AG09309 (cell line): ENCODE measurements at places on chromosomes 5 and 9.
A peak's percentile ranks its signal among the peaks of the same experiment; 100 is the strongest.

DNA sequence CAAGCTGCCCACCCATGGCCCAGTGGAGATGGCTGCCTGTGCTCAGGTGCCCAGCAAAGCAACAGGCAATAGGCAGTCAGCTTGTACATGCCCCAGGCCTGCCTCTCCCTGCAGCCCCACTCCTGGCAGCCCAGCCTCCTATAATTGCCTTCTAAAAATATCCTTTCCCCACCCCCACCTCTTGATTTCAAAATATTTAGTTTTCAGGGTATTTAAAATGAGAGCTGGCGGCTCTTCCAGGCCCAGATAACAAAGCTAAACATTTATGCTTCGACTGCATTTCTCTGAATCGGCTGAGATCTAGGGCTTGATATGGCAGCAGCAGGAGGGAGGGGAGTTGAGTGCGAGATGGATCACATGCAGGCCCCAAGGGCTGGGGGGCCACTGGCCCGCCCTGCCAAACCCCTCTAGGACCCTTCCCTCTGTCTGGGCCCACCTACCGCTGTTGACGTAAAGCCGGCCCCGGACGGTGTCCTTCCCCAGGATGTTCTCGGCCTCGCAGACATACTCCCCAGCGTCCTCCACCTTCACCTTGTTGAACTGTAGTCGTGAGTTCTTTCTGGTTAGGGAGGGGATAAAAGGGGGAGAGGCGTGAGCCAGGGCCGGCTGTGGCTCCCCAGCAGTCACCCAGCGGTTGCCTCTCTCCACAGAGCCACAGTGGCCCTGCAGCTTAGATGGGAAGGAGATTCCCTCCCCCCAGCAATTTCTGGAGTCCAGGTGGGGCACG is 85.0 kb downstream of the PSD2 start:
- no peak for DNase-seq

GRCh38 chr5:160390787-160391696 is 8.8 kb downstream of the FAM200C start:
- no peak for DNase-seq

- DNase-seq, result no peak
Measured at GRCh38 chr5:32578363-32578762, 7.0 kb upstream of the SUB1 start.

- DNase-seq, result no peak
Measured at GRCh38 chr5:82274343-82275211, 3.6 kb downstream of the RPS23 start.

DNA sequence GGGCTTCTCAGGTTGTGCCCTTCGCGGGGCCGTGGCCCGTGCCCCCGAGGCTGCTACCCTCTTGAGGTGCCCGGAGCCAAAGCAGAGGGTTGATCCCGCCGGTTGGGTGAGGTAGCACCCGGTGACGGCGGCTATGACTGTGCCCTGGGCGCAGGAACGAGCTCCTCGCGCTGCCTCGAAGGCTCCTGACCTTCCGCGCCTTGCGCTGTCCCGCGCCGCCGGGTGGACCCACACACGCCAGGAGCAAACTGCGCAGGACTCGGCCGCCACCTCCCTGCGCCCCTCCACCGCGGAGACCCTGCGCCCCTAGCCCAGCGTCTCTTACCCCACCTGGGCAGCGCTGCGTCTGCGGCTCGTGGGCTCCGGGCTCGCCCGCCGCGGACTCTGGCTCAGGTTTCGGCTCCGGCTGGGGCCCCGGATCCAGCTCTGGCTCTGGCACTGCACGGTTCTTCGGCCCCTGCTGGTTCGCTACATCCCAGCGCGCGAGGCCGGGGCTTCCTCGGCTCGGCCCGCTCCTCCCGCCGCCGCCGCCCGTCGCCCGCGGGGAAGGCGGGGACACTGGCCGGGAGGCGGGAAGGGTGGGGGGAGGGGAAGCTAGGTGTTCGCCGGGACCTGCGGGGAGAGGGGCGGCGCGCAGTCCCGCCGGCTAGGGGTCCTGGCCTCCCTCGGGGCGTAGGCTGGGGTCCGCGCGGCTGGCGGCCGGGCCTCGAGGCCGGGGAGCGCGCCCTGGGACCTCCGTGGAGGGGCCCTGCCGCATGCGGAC is 5.4 kb upstream of the PITX1 start:
- no peak for DNase-seq

DNA sequence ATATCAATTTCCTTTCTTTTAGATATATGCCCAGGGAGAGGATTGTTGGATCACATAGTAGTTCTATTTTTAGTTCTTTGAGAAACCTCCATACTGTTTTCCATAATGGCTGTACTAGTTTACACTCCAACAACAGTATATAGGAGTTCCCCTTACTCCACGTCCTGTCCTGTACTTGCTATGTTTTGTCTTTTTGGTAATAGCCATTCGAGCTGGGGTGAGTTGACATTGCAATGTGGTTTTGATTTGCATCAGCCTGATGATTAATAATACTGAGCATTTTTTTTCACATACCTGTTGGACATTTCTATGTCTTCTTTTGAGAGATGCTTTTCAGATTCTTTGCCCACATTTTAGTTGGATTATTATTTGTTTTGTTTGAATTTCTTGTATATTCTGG is 445.9 kb downstream of the NTRK2 start:
- no peak for DNase-seq

- DNase-seq, result no peak
Measured at GRCh38 chr9:23088932-23089364, 642.3 kb downstream of the DMRTA1 start.

DNA sequence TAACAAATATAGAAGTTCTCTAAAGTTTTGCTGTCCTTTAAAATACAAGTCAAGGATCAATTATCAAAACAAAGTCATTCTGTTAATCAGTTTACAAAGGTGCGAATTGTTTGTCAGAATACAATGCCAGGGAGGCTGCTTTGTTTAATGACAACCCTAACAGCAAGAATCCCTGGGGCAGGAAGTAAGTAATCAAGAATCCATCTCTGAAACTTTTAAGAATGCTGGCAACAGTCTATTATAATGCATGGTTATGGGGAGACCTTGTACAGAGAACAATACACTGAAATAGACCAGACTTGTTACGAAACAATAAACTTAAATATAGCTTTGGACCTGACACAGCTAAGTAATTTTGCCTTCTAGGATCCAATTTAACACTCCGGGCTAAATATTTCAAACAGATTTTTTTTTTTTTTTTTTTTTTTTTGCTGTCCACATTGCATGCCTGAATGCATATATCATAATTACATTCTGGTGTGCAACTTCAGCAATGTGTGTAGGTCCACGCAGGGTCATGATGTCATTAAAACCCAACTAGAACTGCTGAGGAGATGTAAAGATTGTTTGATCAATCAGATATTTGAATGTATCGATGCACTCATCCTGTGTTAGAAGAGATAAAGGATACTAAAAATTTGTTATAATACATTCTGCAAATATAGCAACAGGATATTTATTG is 421.3 kb downstream of the CETN3 start:
- no peak for DNase-seq

- no peak for DNase-seq
Measured at GRCh38 chr9:89603767-89604665, 796 bp upstream of the GADD45G start.

GRCh38 chr9:125990186-125990792 is 243.1 kb downstream of the PBX3 start:
- no peak for DNase-seq

- DNase-seq, result no peak
Measured at GRCh38 chr5:102858221-102858620, 103.1 kb downstream of the PAM start.

GRCh38 chr9:98556511-98556910 is 152.2 kb downstream of the GABBR2 start:
- DNase-seq, result no peak

DNA sequence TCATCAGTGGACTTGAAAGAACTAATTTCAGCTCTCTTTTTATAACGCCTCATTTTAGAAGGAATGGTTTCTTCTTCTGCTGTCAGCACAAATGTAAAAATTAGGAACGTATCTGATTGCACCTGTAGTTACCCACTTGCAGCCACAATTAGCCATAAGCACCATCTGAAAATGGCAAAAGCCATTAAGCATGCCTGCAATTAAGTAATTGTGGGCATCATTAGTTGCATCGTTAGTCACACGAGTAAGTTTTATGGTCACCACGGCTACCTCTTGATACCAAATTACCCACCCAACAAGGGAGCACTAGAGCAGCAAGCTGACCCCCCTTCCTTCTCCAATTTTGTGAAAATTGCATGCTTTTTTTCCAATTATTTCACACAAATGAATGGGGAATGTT is 25.8 kb upstream of the SLC44A1 start:
- DNase-seq, result no peak

- DNase-seq, result no peak
Measured at GRCh38 chr5:146032911-146033310, 72.5 kb downstream of the PLAC8L1 start.

DNA sequence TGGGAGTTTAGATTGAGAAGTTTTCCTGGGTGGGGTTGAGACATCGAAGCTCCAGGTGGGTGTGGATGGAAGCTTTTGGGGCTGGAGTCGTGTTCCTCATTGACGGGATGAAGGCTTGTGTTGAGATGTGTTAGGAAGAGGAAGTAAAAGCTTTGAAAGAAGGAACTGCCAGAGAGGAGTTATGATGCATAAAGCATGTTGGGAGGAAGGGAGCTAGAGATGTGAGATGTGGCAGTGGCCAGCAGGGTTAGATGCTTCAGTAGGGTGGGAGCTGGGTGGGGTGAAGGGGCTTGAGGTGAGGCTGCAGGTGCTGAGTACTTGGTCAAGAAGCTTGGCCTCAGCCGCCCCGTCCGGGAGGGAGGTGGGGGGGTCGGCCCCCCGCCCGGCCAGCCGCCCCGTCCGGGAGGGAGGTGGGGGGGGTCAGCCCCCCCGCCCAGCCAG is 56.7 kb downstream of the HSPA4 start:
- DNase-seq, result no peak

- DNase-seq, result no peak
Measured at GRCh38 chr5:58904737-58905136, 321.9 kb downstream of the RAB3C start.

- no peak for DNase-seq
Measured at GRCh38 chr9:104361207-104361606, 142.9 kb upstream of the OR13F1 start.

DNA sequence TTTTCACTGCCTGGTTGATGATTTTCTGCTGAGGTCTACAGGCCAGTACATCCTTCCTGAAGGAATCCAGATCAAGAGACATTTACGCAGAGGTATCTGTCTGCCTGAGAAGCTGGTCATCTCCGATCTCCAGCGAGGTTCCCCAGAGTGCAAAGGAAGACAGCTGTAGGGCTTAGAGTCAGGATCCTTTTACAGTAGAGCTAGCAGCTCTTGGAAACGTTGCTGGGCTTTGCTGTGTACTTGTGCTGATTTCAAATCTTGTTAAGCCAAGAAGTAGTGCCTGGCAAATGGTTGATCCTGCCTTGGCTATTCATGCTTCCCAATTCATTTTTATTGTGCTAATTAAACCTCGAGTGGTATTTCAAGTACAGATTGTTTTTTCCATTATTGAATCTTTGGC is 48.9 kb downstream of the NTRK2 start:
- no peak for DNase-seq

DNA sequence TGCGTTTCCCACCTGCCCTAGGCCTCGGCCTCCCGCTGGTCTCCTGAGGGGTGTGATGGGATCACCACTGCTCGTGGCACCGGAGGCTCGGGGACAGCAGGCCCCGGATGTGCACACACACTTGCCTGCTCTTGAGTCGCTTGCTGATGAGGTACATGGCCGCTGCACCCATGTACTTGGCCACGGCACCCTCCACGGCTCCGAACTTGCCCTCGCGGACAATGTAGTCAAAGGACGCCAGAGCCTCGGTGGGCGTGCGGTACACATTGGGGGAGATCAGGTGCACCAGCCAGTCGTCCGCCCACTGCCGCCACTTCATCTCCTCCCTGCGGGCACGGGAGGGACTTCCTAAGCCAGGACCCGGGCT is 4.7 kb downstream of the PTGES2 start:
- no peak for DNase-seq

DNA sequence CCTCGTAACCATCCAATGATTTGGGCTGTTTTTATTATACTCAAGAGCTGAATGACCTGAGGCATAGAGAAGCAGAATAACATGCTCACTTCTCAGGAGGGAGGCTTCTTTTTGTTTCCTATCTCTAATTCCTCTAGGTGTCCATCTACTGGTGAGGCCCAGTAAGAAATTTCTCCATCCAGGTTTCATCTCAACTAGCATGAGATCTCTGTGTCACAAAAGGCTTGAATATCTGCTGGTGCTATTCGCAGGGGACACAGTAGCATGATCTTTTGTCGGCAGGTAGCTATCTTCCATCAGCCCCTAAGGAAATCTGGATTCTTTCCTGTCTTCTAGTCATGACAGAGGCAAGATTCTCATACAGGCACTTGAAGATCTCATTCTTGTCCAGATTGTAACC is 8.9 kb downstream of the IFNE start:
- DNase-seq, result no peak

DNA sequence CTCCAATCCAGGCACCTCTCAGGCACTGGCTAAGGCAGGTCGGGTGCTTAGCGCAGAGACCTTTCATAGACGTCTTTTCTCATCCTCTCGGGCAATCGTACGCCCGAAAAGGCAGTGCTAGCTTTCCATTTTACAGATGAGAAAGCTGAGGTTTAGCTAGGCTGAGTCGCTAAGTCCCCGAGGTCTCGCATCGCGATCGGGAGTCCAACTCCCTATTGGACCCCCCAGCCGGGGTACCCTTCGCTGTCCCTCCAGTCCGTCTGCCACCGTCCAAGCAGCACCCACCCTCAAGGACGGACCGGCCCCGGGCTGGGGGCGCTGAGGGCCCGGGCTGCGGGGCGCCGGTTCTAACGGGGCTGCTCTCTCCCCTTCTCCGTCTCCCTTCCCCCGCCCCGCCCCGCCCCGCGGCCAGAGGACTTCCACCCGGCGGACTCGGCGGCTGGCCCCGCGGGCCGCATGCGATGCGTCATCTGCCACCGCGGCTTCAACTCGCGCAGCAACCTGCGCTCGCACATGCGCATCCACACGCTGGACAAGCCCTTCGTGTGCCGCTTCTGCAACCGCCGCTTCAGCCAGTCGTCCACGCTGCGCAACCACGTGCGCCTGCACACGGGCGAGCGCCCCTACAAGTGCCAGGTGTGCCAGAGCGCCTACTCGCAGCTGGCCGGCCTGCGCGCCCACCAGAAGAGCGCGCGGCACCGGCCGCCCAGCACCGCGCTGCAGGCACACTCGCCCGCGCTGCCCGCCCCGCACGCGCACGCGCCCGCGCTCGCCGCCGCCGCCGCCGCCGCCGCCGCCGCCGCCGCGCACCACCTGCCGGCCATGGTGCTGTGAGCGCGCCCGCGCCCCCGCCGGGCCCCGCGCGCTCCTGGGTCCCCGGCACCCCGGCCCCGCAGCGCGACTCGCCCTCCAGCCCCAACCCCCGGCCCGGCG is 12.5 kb upstream of the EXOSC2 start:
- peak; percentile 38 for DNase-seq
